ENCODE measurements at places on chromosomes 3 and 15.

DNA sequence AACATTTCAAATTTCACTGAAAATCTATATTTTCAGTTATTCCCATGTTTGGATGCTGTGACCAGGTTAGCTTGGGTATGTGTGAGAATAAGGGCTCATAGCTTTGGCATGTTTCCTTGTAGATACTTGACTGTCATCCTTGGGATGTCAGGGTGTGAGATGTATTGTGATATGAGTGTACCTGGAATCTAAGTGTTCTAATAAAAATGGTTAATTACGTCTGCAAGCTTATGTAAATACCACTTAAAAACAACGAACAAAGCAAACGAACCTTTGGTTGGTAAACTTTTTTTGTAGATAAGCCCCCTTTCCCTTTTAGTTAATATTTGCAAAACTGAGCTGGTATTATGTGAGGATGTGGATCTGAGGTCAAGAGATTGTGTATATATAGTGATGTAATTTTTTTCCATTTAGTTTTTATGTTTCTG lies 63.5 kb downstream of the FNDC3B start:
- DNase-seq: no peak

DNA sequence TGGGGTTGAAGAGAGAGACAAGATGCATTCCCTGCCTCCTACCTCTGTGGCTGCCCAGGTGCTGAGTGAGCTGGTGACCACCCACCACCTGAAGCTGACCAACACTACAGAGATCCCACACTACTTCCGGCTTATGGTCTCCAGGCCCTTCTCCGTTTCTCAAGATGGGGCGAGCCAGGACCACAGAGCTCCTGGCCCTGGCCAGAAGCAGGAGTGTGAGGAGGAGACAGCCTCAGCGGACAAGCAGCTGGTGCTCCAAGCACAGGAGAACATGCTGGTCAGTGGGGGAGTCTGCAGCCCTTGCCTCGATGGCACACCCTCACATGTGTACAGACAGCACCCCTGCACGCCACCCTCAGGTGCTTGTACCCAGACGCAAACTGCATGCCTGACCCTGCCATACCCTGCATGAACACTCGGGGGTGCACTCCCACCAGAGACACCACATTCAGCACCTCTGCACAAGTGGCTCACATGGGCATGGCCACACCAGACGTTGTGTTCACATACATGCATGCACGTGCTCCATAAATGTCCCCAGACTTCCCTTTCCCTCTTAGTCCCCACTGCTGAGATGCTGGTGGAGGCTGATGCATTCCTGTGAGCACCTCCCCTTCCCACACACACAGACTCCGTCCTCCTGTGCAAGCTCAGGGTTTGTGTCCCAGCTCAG lies 19.0 kb downstream of the ACAA1 start:
- DNase-seq: no peak

GRCh38 chr15:73688455-73688854 lies 4.3 kb downstream of the CD276 start:
- no peak for DNase-seq

DNA sequence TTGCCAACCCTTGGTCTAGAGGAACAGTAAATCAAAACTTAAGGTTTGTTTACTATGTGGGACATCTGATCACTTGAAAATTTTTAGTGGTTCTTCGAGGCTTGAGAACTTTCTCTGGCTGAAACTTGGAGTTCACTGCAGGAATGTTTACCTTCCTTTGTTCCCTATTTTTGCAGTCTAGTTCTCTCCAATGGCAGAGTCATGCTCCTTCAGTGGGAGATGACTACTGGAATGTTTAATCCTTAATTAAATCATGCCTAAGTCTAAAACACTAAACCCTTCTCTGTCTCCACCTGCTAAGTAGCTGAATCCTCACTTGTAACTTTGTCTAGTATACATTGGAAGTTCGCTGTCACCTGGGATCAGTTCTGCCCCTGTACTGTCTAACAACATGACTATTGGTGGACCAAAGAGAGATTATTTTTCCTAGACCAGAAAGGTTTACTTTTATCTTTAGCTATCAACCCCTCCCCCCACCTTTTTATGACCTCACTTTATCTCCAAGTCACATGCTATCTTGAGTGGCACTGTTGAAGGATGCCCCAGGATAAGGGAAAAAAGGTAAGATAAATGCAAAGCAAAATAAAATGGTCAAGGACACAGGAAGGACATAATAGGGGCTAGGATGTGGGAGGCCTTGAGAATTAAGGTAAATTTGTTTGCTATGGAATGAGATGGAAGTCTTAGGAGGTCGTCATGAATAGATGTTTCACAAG lies 1.2 kb upstream of the ZNF609 start:
- DNase-seq: no peak

DNA sequence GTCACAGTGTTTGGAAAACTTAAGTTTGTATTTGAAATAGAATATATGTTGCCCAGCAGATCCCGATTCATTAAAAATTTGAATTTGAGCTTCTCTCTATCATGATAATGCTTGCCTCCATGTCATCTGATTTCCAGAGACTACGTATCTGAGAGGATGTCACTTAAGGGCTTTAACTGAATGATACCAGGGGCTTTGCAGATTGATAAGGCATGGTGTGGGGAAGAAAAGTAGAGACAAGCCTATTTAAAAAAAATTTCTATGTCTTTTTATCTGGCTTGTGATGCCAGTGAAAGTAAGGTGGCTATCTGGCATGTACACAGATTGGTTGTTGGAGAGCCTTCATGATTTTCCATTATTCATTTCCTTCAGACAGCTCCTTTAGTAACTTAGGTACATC lies 72.7 kb downstream of the UBE2E2 start:
- no peak for DNase-seq

DNA sequence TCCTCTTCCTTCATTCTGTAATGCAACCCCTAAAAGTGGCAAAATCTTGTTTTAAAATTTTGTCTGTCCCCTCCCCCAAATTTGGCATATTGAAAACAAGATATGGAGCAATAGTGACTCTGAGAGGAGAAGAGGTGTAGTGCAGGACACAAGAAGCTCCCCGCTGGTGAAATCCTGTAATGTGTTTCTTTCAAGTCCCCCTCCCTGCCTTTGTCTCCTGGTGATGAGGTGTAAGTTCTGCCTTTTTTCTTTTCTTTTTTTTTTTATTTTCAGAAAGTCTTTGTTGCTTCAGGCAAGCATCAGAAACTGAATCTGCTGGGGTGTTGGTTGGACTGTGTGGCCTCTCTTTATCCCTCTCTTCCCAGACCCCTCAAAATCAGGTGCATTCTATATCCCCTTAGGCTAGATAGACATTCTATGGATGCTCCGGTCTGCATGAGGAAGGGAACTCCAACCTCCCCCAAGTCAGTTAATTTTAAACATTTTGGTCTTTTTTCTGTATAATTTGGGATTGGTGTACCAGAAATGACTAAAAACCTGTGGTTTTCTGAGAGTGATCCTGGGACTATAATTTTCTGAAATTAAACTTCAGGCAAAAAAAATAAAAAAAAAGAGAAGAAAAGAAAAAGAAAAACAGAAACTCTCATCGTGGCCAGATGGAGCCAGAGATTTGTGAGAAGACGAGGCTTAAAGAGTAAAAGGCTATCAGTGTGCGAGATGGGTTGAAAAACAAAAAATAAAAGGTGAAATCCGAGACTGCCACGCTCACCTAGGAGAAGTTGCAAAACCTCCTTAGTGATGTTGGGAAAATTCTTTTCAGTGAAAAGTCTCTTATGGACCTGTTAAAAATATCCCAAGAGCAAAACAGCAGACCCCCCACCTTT lies 21.4 kb downstream of the ACKR2 start:
- no peak for DNase-seq

DNA sequence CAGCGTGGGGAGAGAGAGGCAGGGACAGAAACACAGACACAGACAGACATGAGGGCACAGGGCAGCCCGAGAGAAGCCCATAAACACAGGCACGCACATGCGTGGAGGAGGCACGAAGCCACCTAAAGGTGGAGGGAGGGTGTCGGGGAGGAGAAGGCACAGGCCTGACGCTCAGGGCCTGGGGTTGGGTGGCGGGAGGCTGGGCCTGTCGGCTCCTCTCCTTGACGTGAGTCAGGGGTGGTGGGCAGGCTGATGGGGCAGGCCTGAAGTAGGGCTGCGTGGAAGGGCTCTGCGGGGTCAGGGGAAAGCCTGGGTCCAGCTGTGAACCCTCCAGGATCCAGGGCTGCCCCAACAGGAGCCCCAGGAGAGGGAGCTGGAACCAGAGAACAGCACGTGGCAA lies 74.2 kb downstream of the EPHB3 start:
- no peak for DNase-seq

GRCh38 chr3:168117853-168118313 lies 22.2 kb upstream of the GOLIM4 start:
- DNase-seq: no peak

- no peak for DNase-seq
These were observed 49.5 kb downstream of the TBL1XR1 start for GRCh38 chr3:177147790-177148189.

- DNase-seq: no peak
These were observed 33.3 kb downstream of the CA12 start for GRCh38 chr15:63348392-63348791.

- no peak for DNase-seq
These were observed 3.6 kb upstream of the CHRM5 start for GRCh38 chr15:33964665-33965040.

DNA sequence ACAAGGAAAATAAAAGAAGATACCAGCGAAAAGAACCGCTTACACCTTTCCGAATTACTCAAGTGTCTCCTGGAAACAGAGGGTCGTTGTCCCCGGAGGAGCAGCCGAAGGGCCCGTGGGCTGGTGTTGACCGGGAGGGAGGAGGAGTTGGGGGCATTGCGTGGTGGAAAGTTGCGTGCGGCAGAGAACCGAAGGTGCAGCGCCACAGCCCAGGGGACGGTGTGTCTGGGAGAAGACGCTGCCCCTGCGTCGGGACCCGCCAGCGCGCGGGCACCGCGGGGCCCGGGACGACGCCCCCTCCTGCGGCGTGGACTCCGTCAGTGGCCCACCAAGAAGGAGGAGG lies 325 bp downstream of the ALCAM start:
- no peak for DNase-seq

GRCh38 chr15:29678504-29679034 lies 143.7 kb downstream of the TJP1 start:
- peak; percentile 14 for DNase-seq

GRCh38 chr3:45145681-45146614 lies at the start of gene CDCP1:
TSS of gene CDCP1 (minus strand) at chr3:45146378. CDS start at chr3:45146287, 91 bp downstream.
- peak; percentile 43 for DNase-seq

GRCh38 chr3:75894234-75894633 lies 108.9 kb upstream of the ZNF717 start:
- DNase-seq: no peak

DNA sequence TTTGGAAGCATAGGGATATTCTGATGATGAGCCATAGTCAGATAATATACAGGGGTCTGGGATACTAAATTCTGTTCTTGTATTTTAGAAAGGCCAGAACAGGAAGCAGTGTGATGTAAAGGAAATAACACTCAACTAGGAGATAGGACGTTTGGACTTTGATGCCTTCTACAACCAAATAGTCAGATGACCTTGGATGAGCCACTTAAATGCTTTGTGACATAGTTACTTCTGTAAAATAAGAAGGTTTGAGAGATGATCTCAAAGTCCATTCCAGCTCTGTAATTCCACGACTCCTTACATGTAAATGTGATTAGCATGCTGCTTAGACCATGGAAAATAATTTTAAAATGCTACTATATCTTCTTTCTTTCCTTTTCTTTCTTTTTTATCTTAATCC lies 29.5 kb upstream of the CCDC54 start:
- DNase-seq: no peak

DNA sequence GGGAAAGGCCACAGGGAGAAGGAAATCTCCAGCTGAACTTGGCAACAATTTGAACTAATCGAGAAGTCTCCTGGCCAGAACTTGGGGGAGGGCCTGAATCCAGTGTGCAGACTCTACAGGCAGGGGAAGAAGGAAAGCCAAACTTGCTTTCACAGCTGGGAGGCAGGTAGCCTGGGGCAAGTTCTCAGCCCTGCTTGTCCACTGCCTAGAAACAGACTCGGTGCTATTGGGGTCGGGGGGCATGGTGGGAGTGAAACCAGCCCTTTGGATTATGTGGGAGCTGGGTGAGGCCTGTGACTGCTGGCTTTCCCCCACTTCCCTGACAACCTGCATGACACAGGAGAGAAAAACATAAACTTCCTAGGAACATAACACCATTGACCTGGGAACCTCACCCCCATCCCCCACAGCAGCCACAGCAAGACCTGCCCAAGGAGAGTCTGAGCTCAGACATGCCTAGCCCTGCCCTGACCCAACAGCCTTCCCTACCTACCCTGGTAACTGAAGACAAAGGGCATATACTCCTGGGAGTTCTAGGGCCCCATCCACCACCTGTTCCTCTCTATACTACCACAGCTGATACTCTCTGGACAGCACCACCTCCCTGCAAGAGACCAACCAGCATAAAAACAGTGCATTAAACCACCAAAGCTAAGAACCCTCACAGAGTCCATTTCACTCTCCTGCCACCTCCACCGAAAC lies 103.7 kb upstream of the MNS1 start:
- DNase-seq: no peak

DNA sequence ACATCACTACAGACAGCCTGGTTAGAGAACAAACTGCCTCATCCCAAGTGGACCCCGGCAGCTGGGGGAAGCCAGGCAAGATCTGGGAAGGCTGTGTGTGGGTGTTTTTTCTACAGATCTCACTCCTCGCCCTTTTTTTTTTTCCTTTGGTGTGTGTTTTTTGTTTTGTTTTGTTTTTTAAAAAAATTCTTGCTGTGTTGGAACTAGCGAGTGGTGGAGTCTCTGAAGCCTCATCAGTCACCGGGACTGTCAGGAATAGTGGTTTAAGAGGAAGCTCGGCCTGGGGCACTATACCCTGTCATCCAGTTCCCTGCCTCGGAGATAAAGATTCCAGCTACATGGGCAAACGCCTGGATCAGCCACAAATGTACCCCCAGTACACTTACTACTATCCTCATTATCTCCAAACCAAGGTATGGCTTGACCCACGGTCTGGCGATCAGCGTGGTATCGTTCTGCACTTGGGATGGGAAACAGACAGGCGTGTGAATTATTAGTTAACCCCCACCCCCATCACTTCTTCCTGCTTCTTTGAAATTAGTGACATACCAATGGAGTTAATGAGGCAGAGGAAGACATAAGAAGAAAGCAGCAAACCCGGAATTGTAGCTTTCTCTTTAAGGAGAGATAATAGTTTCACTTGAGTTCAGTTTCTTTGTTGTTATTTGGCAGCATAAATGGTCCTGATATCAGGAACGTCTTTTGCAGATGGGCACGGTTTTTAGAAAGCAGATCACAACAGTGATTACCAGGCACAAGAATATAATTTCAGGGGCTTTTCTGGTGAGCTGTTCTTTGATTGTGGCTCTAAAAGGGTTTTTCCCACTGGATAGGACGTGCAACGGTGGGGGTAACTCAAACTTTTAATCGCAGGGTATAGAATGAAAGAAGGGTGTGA lies 722 bp downstream of the RBMS3 start:
- no peak for DNase-seq

DNA sequence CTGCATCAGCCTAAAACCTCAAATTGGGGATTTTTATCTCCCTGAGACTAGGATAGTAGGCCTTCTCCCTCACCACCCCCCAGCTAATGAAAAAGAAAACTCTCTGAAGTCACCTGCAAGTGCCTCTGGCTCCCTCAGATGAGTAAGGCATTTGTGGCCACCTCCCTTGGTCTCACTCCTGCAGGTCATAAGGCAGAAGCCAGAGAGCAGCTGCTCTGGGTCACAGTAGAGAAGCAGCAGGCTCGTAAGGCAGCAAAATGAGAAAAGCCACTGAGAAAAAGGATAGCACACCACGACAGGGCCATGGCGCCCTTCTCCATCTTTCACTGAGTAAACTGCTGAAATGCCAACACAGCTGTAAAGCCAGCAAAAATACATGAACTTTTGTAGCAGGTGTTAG lies 296.7 kb upstream of the DPH6 start:
- no peak for DNase-seq
